HT1080 (cell line): ENCODE measurements at places on chromosomes 4 and X. TPM values are rescaled to one million over a fixed set of nuclear protein-coding genes. Genes with fewer than 3 reads are reported as not detected.

CLDN22 gene
- not detected in 2 replicates for total RNA-seq

HTT gene
- total RNA-seq, result 14.7 and 19.1 TPM in 2 replicates

FGA gene
- not detected in 2 replicates for total RNA-seq

GABRG1 gene
- not detected in 2 replicates for total RNA-seq

BRS3 gene
- total RNA-seq, result not detected in 2 replicates

EXOC1L gene
- total RNA-seq, result not detected in 2 replicates

PABPC4L gene
- total RNA-seq, result not detected in 2 replicates

NPY5R gene
- total RNA-seq, result 0.20 TPM in 1 of 2 replicates, not detected in the other

NKX6-1 gene
- 0.47 and 0.58 TPM in 2 replicates for total RNA-seq

AR gene
- total RNA-seq, result 3.9 and 5.9 TPM in 2 replicates

COL25A1 gene
- 0.06 TPM in 1 of 2 replicates, not detected in the other for total RNA-seq

TCEAL9 gene
- 40.8 and 43.8 TPM in 2 replicates for total RNA-seq

VCX2 gene
- total RNA-seq, result 0.13 TPM in 1 of 2 replicates, not detected in the other

F9 gene
- not detected in 2 replicates for total RNA-seq

GRID2 gene
- total RNA-seq, result not detected in 2 replicates

DMRTC1B gene
- total RNA-seq, result not detected in 2 replicates

MAGEA9B gene
- 0.50 and 0.93 TPM in 2 replicates for total RNA-seq

DMD gene
- total RNA-seq, result 2.5 and 4.0 TPM in 2 replicates

SOX3 gene
- total RNA-seq, result not detected in 2 replicates

HSFX2 gene
- not detected in 2 replicates for total RNA-seq

ADH6 gene
- total RNA-seq, result not detected in 2 replicates

NHS gene
- 4.6 and 5.4 TPM in 2 replicates for total RNA-seq

KCND1 gene
- 0.23 and 0.42 TPM in 2 replicates for total RNA-seq

SHOX gene
- not detected in 2 replicates for total RNA-seq

ADGRL3 gene
- total RNA-seq, result 0.73 and 1.2 TPM in 2 replicates

INPP4B gene
- 9.3 and 10.0 TPM in 2 replicates for total RNA-seq

BEX5 gene
- total RNA-seq, result not detected in 2 replicates

GYPB gene
- not detected in 2 replicates for total RNA-seq

SPP1 gene
- total RNA-seq, result 30.6 and 37.1 TPM in 2 replicates

NMU gene
- 4.2 TPM in 2 replicates for total RNA-seq

ASB5 gene
- not detected in 2 replicates for total RNA-seq

KIAA1210 gene
- not detected in 2 replicates for total RNA-seq

SMIM10L2A gene
- total RNA-seq, result 0.03 and 0.07 TPM in 2 replicates

SPANXN3 gene
- 1.1 and 2.4 TPM in 2 replicates for total RNA-seq

CT47B1 gene
- total RNA-seq, result not detected in 2 replicates

FGFRL1 gene
- total RNA-seq, result 49.4 and 62.9 TPM in 2 replicates

ETDA gene
- total RNA-seq, result 0.16 TPM in 1 of 2 replicates, not detected in the other

RHOH gene
- total RNA-seq, result not detected in 2 replicates

MGAT4D gene
- not detected in 2 replicates for total RNA-seq

RIPPLY1 gene
- total RNA-seq, result 0.20 TPM in 1 of 2 replicates, not detected in the other

CNGA1 gene
- total RNA-seq, result 0.17 TPM in 1 of 2 replicates, not detected in the other

PSMD10 gene
- 49.3 and 52.9 TPM in 2 replicates for total RNA-seq

RHOXF1 gene
- not detected in 2 replicates for total RNA-seq

HTRA3 gene
- 0.16 and 0.20 TPM in 2 replicates for total RNA-seq

SYP gene
- total RNA-seq, result 0.23 and 0.70 TPM in 2 replicates

NKX1-1 gene
- not detected in 2 replicates for total RNA-seq

TMEM156 gene
- 5.4 and 8.4 TPM in 2 replicates for total RNA-seq

UGT2B10 gene
- total RNA-seq, result not detected in 2 replicates

MED12 gene
- total RNA-seq, result 10.1 and 13.6 TPM in 2 replicates
